ENCODE measurements at places on chromosomes 7 and 10.
A peak's percentile ranks its signal among the peaks of the same experiment; 100 is the strongest.

GRCh38 chr7:30751696-30752273 is at the start of gene INMT:
Gene INMT (plus strand): TSS chr7:30752135. CDS start chr7:30752151, 16 bp downstream.
- no peak for DNase-seq

DNA sequence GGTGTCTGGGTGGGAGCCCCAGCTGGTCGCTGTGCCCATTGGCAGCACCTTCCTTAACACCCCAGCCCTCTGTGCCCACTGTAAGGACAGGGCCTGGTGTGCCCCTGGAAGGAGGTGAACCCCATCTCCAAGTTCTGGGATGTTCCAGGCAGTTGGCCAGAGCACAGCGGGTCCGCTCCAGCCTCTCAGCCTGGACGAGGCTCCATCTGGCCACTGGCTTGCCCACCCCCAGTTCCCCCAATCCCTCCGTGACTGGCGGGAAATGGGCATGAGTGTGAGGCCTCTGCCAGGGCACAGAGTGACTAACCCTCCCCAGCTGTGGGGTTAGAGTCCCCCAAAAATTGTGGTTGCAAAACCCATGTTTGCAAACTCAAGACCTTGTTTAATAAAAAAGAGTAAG is 15.6 kb downstream of the GRIFIN start:
- DNase-seq = no peak

GRCh38 chr7:2719007-2719406 is 31.0 kb downstream of the AMZ1 start:
- DNase-seq = no peak

DNA sequence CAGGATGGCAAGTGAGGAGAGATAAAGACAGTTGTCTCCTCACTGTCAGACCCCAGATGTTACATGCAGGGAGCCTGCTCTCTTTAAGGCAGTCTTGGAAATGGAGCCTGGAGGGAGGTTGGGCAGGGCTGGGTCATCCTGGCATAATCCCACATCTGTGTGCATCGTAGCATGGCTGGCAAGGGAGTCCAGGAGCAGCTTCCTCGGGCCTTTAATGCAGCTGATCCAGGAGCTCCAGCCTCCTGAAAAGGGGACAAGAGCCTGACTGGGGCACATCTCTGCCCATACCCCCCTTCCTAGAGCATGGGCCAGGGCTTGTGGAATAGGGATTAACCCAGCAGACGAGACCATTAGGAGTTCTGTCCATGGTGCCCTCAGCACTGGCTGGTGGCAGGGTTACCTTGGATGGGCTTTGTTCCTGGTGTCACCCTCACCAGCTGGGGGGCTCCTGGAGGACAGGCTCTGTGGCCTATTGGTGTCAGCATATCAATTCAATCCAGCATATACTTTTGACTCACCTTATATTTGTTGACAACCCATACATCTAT is 34.9 kb downstream of the TBATA start:
- DNase-seq = peak; percentile 18

DNA sequence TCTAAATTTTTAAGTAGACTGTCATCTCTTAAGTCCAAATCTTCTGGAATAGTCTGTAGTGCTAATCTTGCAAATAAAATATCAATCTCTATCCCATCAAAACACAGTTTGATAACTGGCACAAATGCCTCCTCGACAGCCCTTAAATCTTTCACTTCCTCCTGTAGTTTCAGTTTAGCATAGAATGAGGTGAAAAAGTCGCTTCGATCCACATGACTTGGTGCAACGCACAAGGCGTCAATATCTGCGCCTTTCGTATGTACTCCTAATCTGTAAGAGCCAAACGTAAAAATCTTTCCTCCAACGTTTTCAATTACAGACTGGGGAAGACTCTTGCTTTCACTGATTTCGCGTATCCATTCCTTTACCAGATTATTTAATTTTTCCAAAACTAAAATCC is 603 bp downstream of the PAPOLB start:
- DNase-seq = no peak

- no peak for DNase-seq
These were observed 4.1 kb downstream of the NUP42 start for GRCh38 chr7:23185980-23186379.

- DNase-seq = no peak
These were observed 53.1 kb downstream of the CPED1 start for GRCh38 chr7:121041516-121042148.

DNA sequence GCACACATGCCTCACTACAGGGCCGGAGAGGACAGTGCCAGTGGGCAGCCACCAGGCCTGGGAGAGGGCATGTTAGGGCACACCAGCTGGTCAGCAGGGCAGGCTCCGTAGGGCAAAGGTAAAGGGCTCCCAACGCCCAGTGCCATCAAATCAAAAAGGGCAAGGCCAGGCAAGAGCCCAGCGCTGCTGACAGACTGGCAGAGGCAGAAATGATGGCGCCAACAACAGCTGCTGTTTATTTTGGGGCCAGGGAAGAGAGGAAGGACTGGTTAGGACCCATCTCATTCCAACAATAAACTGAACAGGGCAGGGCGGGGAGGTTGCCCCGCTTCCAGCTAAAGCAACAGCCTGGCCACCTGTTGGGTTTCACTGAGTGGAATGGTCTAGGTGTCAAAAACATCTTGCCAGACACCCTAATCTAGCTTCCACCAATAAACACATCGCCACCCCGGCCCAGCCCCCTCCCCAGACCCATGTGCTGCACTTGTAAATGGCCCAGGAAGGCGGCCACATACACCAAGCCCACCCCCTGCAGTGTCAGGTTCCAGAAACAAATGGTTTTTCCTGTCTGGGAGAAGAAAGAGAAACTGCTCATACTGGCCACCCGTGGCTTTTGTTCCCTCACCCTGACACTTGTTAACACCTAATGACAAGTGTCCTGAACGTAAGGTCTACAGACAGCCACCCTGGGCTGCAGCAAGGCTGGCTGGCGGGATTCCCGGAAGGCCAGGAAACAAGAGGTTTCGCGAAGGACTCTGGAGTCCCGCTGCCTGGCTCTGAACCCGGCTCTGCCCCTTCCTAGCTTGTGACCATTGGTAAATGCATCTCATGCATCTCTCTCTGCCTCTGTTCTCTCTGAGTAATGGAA is 15.3 kb downstream of the SH3PXD2A start:
- DNase-seq = no peak

GRCh38 chr7:91326516-91327199 is 62.4 kb downstream of the FZD1 start:
- no peak for DNase-seq

GRCh38 chr7:157177333-157177982 is 38.7 kb downstream of the UBE3C start:
- no peak for DNase-seq

- no peak for DNase-seq
These were observed 90.3 kb downstream of the MICALL2 start for GRCh38 chr7:1368682-1369571.

DNA sequence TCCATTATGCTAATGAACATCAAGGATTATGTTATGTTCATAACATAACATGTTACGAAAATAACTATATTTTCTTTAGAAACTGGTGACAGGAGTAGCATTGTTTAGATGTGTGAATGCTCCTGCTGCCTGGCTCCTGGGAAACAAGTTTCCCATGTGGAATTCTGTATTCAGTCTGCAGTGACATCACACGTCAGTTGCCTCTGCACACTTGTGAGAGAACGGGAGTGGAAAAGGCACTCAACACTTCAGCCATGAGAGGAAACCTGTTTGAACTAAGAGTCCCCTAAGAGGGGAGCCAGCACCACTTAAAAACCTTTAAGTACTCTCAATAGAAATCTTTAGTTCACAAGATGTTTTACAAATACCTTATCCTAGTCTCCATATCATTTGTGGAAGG is 140.3 kb upstream of the FAM20C start:
- DNase-seq = no peak

DNA sequence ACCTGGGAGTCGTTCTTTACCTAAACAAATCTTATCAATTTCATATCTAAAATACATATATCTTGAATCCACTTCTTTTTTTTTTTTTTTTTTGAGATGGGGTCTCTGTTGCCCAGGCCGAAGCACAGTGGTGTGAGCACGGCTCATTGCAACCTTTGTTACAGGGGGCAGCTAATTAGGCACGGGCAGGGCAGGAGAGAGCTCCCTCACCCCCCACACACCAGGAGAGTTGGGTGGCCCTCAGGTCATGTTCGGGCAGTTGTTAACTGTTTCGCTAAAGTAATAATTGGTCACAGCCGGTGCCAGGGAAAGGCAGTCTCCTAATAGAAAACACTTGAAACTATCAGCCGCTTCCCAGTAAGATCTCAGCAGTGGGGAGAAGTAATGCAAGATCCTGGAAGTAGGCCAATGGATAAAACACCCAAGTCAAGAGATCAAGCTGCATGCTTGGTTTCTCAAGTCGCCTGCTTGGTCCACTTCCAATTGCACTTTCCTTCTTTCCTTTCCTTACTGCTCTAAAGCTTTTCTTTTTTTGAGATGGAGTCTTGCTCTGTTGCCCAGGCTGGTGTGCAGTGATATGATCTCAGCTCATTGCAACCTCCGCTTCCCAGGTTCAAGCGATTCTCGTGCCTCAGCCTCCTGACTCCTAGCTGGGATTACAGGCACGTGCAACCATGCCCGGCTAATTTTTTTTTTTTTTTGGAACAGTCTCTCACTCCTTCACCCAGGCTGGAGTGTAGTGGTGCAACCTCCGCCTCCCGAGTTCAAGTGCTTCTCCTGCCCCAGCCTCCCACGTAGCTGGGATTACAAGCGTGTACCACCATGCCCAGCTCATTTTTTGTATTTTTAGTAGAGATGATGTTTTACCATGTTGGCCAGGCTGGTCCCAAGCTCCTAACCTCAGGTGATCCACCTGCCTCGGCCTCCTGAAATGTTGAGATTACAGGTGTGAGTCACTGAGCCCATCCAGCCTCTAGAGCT is 21.3 kb upstream of the EFCAB10 start:
- DNase-seq = no peak

- DNase-seq = no peak
These were observed 6.1 kb upstream of the VCL start for GRCh38 chr10:73991884-73992245.

DNA sequence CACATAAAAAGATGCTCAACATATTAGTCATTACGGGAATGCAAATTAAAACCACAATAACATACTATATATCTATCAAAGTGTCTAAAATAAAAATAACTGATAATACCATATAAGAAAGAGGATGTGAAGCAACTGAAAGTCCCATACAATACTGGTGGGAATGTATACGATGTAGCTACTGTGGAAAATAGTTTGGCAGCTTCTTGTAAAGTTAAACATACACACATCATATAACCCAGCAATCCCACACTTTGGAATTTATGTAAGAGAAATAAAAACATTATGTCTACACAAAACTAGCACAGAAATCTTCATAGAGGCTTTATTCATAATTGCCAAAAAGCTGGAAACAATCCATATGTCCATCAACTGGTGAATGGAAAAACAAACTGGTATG is 10.5 kb upstream of the COMMD3 start:
- DNase-seq = no peak

DNA sequence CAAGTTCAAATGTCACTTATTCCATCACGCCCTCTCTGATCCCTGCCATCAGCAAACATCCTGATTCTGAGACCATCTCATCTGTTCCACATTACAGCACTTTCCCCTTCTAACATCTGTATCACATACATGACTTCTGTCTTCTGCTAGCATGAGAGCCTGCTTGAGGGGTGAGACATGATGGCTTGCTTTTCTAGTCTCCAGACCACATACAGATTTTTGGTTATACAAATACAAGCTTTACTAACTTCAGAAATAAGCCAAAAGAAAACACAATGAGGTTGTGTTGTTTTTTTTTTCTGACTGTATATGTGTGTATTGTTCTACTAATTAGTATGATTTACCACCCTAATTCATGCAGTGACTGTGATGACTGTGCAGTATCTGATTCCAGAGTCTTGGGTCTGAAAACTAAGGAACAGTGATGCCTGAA is 34.3 kb downstream of the NAPEPLD start:
- no peak for DNase-seq

Measured in pancreas (tissue), 10 donors.